ENCODE measurements at places on chromosomes 2 and 18.

- DNase-seq = no peak
These were observed 5.4 kb downstream of the IMMT start for GRCh38 chr2:86189782-86190416.

DNA sequence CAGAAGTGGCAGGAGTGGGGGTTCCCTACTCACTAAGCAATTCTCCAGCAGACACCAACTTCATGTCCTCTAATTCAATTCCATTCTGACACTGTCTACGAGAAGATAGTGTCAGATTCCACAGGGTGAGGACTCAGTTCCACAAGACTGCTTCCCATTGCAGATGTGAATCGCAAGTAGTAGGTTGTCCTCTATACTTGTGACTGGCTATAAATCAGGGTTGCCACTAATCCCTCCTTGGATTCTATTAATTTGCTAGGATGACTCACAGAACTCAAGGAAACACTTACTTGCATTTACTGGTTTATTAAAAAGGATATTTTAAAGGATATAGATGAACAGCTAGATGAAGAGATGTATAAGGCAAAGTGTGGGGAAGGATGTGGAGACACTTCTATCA lies 184.1 kb upstream of the ACVR2A start:
- DNase-seq = no peak

DNA sequence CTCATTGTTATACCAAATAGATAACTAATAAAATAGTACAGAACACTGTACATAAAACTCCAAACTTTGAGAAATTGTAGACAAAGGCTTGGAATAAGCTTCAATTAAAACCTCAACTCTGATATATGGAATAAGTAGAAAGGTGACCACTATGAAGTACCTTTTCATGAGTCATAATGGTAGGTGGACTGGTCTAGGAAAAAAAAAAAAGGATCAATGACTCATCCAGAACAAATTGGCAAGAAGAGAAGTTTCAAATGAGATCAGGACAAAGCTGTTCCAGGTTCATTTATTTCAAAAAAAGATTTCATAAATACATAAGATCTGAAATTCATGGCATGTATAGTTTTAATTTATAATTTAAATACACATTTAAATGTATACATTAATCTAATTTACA lies 769.7 kb downstream of the SUCLG1 start:
- no peak for DNase-seq

DNA sequence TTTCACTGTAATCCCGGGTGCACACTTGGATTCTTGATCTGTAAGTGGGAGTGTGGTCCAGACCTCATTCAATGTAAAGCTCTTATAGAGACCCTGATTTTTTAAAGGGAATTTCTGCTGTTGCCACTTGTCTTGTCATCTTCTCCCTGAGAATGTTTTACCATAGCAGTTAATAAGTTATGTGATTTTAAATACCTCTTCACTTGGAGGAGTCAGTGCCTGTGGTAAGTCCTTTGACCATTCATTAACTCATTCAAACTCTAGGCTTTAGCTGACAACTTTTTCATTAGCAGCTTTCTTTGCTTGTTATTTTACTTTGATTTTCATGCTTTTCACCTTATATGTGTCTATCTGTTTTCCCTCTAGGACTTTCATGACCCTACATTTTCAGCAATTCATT lies 51.3 kb downstream of the FMNL2 start:
- no peak for DNase-seq

DNA sequence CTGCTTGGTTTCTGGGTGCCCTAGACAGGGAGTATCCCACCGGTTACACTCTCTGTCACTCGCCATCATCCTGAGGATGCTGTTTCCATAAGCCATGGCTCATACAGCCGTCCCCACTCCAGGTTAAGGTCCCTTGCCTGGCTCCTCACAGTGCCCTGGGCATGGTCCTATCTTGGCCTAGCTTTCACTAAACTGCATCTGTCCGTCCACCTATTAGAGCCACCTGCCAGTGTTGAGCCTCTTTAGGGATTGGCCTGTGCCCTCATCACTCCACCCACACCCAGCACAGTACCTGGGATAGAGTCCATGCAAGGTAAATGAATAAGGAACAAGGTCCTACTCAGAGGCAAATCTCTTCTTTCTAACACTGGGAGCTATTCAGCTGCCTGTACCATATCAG lies 320.1 kb downstream of the GBX2 start:
- DNase-seq = no peak
